ENCODE measurements at places on chromosomes 12 and 14.

GRCh38 chr12:7959701-7960121 is 23.7 kb upstream of the SLC2A3 start:
- DNase-seq = peak; percentile 14
- no peaks in the 10 kb centered on the region for H3K36me3 ChIP-seq
- H3K4me1 ChIP-seq = no peaks in the 10 kb centered on the region
- no peaks in the 10 kb centered on the region for H3K27me3 ChIP-seq
- no peak overlapping the region for H3K4me3 ChIP-seq

GRCh38 chr12:22064968-22065367 is 18.9 kb downstream of the CMAS start:
- H3K27ac ChIP-seq = no peak overlapping the region
- peaks cover 5% of the 10 kb centered on the region for H3K4me1 ChIP-seq
- peaks cover 7% of the 10 kb centered on the region for H3K36me3 ChIP-seq
- no peak overlapping the region for H3K4me3 ChIP-seq
- no peak for DNase-seq
- no peaks in the 10 kb centered on the region for H3K27me3 ChIP-seq

DNA sequence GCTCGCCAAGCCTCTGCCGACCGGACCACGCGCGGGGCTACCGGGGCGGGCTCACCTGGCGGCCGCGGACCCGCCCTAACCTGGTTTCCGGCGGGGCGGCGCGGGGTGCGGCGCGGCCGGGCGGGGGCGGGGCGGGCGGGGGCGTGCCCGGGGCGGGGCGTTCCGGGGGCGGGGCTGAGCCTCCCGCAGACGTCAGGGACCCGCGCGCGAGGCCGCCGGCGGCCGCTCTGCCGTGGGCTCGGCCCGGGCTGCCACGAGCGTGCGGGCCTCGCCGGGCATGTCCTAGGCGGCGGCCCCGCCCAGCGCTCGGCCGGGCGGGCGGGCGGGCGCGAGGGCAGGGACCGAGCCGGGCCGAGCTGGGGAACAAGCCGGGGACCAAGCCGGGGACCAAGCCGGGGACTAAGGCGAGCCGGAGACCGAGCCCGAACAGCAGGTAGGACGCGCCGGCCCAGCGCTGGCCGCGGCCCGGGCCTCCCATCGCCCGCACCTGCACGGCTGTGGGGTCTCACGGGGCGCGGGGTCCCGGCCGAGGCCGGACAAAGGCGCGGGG is at the start of gene CEP170B:
CEP170B (plus strand) TSS at position 188 of the 550 bp plus-strand sequence. CDS start 3,183 bp downstream, outside the sequence.
- H3K4me1 ChIP-seq = peaks cover 2% of the 10 kb centered on the region
- H3K36me3 ChIP-seq = no peaks in the 10 kb centered on the region
- peak within 1 kb of the TSS; percentile 96 for H3K27ac ChIP-seq

- no peak overlapping the region for H3K27ac ChIP-seq
- H3K4me3 ChIP-seq = no peak overlapping the region
- H3K27me3 ChIP-seq = no peaks in the 10 kb centered on the region
- no peak for DNase-seq
- no peaks in the 10 kb centered on the region for H3K4me1 ChIP-seq
- H3K36me3 ChIP-seq = no peaks in the 10 kb centered on the region
Observed at GRCh38 chr12:94157181-94157580, 8.8 kb downstream of the PLXNC1 start.

DNA sequence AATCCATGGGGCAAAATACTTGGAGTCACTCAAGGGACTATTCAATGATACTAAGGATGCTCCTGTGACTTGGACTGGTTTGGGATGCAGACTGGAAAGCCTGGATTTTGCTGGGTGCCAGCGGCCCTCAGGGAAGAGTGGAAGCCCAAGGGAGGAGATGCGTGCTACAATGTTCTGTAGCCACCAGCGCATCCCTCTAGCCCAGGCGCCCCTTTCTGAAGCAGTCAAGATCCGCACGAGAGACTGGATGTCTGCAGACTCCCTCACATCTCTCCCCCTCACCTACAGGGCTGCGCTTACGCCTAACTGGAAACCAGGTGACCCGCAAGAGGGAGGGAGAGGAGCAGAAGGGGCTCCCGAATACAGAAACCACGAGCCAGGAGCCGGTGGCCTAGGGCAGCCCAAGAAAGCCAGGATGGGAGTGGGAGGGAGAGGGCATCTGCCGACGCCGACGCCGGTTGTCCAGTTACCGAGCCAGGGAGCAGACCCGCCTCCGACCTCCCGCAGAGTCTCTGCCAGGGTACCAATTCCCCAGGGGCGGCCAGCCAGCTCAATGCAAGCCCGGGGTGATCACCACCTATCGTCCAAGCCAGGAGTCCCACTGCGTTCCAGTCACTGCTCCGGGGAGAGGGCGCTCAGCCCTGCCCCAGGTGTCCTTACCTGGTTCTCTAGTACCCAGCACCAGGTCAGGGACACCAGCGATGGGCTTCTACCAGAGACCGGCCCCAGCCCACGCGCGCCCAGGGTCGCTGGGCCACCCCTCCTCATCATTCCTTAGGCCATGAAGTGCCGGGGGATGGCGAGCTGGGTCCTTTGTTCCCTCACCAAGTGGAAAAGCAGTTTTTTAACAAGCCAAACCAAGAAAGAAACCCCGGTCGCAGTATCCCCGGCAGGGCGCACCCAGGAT is 1.2 kb downstream of the NTN4 start:
- peaks cover 15% of the 10 kb centered on the region for H3K27me3 ChIP-seq
- peak; percentile 15 for DNase-seq
- H3K4me1 ChIP-seq = no peaks in the 10 kb centered on the region
- H3K4me3 ChIP-seq = peak overlapping the region; percentile 66
- H3K36me3 ChIP-seq = peaks cover 7% of the 10 kb centered on the region

- no peaks in the 10 kb centered on the region for H3K36me3 ChIP-seq
- H3K27me3 ChIP-seq = no peaks in the 10 kb centered on the region
- H3K4me1 ChIP-seq = peaks cover 3% of the 10 kb centered on the region
- peak within 1 kb of the TSS; percentile 84 for H3K4me3 ChIP-seq
Observed at GRCh38 chr14:104689109-104689880, at the start of gene INF2. TSS of gene INF2 (plus strand) at chr14:104689618. CDS start at chr14:104701366, 11,748 bp downstream.

- DNase-seq = no peak
- H3K36me3 ChIP-seq = no peaks in the 10 kb centered on the region
- no peak overlapping the region for H3K27ac ChIP-seq
- H3K27me3 ChIP-seq = no peaks in the 10 kb centered on the region
- no peaks in the 10 kb centered on the region for H3K4me1 ChIP-seq
- H3K4me3 ChIP-seq = no peak overlapping the region
Observed at GRCh38 chr12:117313926-117314325, 47.5 kb downstream of the NOS1 start.

DNA sequence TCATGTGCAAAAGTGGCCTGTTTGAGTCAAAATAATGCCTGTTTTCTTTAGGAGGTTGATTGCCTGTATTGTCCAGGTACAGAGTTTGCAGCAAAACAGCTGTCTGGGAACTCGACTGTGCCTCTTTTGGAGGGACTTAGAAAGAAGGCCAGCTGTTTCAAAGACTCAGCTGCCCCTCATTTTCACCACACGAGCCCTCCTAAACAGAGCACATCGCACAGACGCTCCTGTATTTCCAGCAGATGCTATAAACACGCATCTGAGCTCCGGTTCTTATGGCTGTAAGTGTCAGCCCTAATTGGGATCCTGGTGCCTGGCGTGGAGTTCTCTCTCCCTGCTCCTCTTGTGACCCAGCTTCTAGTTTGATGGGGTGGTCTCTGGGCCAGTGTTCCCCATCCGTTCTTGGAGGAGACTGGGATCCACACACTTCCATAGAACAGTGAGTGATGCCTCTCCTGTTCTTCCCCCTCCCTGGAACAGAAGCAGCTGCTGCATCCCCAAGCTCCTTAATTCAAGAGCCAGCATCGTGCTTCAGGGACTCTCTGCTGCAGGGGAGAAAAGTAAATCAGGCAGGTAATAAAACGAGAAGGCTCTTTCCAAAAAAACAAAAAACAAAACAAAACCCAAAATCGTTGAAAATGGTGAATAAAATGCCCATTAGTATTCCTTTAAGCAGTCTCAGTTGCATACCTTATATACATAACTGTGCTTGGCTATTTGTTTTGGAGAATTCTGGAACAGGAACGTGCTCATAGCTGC is 269.0 kb downstream of the SLC15A4 start:
- no peak overlapping the region for H3K4me3 ChIP-seq
- no peak overlapping the region for H3K27ac ChIP-seq
- no peaks in the 10 kb centered on the region for H3K36me3 ChIP-seq
- H3K27me3 ChIP-seq = no peaks in the 10 kb centered on the region
- H3K4me1 ChIP-seq = no peaks in the 10 kb centered on the region

DNA sequence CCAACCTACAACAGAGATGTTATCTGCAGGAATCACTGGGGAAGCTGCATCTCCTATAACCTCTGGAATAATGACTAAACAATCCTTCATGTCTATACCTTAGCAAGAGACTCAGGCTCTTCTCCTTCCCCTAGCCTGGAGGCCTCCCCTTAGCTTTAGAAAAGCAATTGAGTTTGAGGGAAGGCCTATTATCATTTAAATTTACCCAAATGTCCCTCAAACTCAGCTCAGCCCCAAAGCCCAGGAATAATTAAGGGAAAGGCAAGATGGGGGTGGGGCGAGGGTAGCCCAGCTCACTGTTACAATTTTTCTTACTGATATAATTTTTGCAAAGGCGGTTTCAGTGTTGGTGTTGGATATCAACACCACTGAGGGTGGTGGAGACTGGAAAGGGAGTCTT is 151.4 kb upstream of the EEA1 start:
- H3K27me3 ChIP-seq = no peaks in the 10 kb centered on the region
- DNase-seq = no peak
- H3K27ac ChIP-seq = no peak overlapping the region
- H3K36me3 ChIP-seq = no peaks in the 10 kb centered on the region

All from small intestine (tissue), 16 donors.